Astrocyte of the spinal cord (primary cell): ENCODE measurements at places on chromosomes 2 and 18.

- DNase-seq: peak; percentile 72
Measured at GRCh38 chr2:24875272-24875671, 44.8 kb downstream of the ADCY3 start.

DNA sequence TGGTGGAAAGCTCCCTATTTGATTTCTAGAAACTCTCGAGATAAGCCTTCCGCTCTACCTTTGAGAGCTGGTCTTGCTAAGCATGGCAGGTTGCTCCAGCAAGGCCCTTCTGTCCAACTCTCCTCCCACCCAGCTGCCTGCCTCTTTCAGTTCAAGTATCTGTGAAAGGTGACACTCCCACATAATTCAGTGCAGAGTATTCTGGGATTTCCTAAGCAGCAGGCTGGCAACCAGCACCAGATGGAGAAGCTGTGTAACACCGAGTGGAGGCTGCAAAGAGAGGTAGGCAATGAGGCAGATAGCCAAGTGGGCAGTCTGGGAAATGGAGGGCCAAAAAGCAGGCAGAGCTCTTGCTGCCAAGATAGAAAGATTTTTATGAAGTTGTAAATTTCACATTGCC is 88.4 kb upstream of the CAVIN2 start:
- DNase-seq: no peak

- peak; percentile 13 for DNase-seq
Measured at GRCh38 chr18:68564961-68565360, 149.9 kb downstream of the TMX3 start.

GRCh38 chr18:38790786-38791185 is 1225.2 kb upstream of the CELF4 start:
- no peak for DNase-seq

GRCh38 chr2:149200109-149200520 is 130.3 kb upstream of the LYPD6 start:
- DNase-seq: no peak

- peak; percentile 41 for DNase-seq
Measured at GRCh38 chr2:194826241-194826640, 830.8 kb upstream of the SLC39A10 start.

- peak; percentile 18 for DNase-seq
Measured at GRCh38 chr2:48693645-48694044, 61.9 kb downstream of the LHCGR start.

DNA sequence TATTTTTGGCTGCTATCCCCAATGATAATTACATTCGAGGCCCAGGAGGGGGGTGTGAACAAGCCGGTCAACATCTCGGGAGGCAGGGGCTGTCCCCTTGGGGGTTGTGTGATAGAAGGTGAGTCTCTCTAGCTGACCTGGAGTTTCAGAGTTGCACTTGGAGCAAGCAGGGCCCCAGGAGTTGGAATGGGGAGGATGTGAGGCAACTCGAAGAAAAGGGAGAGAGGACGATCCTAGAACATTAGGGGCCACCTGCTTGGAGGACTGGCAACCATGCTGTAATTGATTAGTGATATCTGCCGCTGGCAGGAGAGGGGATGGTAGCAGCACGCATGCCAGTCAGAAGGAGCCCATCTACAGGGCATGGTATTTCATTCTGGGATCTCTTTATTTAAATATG is 122.6 kb downstream of the CTIF start:
- DNase-seq: no peak

- no peak for DNase-seq
Measured at GRCh38 chr2:210561475-210561874, 5.1 kb downstream of the CPS1 start.

DNA sequence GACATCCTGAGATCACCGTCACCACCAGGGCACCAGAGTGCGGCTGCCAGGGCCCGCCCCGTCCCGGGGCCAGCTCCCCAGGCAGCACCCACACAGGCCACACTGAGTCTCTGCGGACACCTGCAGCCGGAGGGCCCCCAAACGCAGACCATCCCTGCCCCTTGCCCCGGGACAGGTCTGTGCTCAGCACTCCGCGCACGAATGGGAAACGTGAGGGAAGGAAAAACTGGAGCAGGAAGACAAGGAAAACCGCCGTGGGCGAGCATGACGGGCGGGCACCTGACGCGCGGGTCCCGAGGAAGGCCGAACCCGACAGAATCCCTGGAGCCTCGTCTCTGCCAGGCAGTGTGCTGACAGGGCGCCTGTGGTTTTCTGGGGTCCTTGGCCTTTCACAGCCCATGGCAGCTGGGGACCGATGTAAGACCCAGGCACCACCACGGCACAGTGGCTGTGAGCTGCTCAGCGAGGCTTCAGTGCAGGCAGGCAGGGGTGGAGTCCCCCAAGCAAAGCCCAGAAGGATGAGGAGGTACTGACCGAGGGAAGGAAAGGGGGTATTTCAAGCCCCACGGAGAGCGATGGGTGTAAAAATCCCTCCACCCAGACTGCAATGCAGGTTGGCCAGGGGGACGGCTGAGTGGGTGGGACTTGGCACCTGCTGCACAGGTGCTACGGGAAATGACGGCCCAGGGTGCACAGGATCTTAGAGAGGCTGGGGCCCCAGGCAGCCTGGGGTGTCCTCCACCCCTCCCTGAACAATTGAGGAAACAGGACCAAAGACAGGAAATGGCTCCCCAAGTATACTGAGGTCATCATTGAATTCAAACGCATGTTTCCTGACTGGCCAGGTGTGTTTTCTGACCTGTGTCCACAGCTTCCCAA is 59.0 kb downstream of the PXDN start:
- no peak for DNase-seq

GRCh38 chr2:40400336-40400953 is 51.4 kb downstream of the SLC8A1 start:
- DNase-seq: peak; percentile 27

DNA sequence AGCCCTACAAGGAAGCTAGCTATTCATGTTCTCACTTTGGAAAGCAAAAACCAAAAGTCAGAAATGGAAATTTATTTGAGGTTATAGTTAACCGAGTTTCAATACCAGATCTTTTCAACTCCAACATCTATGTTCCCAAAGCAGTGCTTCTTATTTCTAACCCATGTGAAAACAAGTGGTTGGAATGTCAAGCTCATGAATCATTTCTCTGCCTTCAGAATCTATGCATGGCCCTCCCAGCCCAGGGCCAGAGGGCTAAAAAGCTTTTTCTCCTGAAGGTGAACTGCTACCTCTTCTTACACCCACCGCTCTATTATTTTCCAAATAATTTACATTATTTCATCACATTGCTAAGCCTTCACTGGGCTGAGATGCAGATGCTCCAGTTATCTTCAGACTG is 158.4 kb downstream of the SP3 start:
- DNase-seq: peak; percentile 2

- no peak for DNase-seq
Measured at GRCh38 chr2:84902526-84902925, 2.9 kb upstream of the TMSB10 start.

DNA sequence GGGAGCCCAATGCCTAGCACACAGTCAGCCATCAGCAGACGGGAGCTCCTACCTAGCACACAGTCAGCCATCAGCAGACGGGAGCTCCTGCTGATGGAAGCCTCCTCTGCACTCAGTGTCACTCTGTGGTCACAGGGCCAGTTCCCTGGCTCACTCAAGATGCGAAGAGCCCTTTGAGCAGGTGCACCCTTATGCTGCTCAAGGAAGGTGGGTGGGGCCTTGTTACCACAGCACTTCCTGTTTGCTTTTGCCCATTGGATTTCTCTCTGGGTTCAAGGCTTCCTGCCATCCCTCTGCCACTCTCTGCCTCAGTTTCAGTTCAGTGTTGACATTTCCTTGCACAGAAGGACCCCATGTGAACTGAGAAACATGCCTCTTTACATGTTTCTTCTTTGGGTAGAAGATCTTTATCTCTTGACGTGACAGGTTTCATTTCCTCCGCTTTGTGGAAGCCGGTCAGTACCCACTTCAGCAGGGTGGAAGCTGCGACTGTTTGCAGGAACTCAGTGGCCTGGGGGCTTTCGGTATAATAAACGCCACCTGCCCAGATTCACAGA is 11.6 kb downstream of the TRIB2 start:
- no peak for DNase-seq

DNA sequence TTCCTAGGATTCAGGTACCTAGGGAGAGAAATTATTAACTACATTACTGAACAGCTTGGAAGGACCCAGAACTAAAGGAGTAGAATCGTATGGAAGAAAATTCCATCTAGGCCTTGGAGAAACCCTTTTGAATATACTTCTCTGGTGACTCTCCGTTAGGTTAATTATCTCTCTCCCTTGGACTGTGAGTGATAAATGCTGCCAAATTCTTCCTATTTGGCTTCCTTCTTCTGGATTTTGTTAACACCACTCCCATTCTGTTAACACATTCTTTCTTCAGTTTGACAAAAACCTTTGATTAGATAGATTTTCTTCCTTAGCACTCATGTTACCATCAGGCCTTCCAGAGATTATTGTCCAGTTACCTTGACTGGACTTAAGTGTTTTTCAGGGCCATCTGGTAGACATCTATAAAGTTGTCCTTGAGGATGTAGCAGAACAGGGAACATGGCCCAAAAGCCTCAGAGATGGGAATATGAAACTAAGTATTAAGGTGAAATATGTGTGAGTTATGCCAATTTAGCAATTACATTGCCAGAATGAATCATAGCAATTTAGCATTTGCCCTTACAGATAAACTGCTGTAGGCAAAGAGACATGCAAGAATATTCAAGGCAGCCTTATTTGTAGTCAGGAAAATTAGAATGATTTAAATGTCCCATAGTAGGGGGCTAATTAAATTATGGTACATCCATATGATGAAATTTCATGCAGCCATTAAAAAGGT is 6.7 kb downstream of the CYP27A1 start:
- DNase-seq: no peak

DNA sequence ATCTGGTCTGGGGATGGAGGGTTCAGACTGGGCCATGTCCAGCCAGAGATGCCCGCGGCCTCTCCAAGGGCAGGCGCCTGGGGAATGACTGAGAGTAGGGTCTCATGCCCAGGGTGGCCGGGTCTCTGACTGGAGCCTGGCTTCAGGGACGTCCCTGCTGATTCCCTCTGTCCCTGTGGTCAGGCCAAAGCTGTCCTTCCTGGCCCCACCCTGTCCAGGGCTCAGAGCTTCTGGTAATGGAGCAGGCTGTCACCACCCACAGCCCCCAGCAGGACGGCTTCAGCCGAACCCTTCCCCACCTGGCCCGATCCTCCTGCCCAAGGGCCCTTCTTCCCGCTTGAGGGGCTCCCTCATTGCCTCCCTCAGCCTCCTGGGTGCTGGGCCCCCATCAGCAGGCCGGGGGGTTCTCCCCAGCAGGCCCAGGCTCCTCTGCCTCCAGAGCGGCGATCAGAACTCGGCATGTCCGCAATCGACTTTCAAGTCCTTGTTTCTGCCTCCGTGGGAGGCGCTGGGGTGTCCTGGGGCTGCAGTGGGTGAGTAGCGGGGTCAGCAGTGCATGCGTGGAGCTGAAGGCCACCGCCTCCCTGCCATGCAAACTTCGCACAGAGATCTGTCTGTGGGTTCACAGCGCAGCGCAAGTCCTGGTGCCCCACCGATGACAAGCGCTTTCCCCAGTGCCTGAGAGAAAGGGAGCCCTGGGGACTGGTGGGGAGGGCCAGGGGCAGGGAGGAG is 18.3 kb downstream of the RAMP1 start:
- no peak for DNase-seq

- DNase-seq: peak; percentile 35
Measured at GRCh38 chr18:12409469-12409868, 1.7 kb downstream of the PRELID3A start.

GRCh38 chr2:217301142-217301925 is 441.5 kb upstream of the TNP1 start:
- no peak for DNase-seq

- peak; percentile 32 for DNase-seq
Measured at GRCh38 chr2:46779447-46779941, 136.1 kb downstream of the MCFD2 start.

DNA sequence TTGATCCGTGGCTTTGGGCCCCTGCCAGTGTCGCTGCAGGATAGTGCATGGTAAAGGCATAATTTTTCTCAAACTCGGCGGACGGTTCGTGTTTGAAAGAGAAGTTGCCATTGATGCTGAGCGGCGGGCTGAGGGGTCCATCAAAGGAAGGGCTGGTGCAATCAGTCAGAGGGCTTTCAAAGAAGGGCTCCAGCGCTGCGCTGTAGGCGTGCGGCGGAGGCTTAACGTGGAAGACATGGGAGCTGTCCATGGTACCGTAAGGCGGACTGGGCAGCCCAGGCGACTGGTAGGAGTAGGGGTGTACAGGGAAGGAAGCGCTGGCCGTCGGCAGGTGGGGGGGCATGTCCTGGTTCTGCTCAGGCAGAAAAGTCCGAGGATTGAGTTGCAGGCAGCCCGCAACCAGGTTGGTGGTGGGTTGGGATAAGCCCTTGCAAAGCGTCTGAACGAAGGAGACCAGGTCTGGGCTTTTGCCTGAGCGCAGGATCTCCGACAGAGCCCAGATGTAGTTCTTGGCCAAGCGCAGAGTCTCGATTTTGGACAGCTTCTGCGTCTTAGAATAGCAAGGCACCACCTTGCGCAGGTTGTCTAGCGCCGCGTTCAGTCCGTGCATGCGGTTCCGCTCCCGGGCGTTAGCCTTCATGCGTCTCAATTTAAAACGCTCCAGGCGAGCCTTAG is 2.3 kb downstream of the NEUROD1 start:
- peak; percentile 81 for DNase-seq

DNA sequence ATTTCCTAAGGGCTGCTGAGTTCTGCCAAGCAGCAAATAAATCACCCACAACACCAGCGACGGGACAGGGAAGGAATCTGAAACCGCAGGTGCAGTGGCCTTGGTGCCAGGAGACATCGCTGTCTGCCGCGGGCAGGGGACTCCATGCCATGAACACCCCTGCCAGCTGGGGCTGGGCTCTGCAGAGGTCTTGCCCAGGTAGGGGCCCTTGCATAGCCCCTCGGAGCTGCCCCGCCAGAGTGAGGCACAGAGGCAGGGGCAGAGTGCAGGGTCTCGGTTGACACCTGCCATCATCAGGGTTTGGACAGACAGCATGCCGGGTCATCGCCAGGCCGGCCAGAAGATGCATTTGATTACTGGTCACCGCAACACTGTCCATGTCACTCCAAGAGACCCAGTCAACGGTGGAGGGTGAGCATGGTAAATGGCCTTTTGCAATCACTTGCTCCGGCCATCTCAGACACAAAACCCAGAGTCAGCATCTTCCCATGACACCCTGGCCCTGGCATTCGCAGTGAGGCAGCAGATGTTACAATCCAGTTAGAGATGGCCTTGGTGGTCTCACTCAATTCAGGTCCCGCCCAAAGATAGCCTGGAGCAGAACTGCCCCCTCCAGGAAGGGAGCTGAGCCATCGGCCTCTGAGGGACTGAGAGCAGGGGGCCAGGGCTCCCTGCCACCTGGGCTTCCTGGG is 255.4 kb downstream of the NDUFA10 start:
- DNase-seq: no peak
